ENCODE measurements at places on chromosomes 12 and 14.

DNA sequence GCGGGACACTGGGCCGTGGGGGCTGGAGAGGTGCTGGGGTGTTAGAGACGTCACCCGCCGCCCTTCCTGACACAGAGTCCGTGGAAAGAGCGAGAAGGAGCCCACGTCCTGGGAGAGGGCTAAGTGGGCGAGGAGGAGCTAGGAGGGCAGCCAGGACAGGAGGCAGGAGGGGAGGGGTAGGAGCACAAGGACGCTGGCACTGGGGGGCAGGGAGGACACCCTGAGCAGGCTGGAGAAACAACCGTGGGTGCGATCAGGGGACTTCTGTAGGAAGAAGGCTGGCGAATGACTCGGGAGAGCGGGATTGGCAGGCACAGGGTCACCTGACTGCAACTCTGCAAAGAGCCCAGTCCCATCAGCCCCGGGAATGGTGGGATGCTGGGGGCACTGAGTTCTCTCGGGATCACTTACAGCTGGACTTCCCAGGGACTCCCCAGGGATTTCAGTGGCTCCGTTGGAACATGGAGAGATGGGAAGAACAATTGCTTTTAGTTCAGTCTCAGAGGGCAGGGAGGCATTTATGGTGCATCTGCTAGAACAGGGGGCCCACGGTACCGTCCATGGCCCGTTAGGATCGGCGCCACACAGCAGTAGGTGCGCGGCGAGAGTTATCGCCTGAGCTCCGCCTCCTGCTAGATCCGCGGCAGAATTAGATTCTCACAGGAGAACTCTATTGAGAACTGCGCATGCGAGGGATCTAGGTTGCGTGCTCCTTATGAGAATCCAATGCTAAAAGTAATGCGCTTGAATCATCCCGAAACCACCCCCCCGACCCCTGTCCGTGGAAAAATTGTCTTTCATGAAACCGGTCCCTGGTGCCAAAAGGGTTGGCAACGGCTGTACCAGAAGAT lies 24.3 kb downstream of the UBR7 start:
- DNase-seq, result no peak

GRCh38 chr14:66046591-66046990 lies 439.6 kb upstream of the CCDC196 start:
- no peak for DNase-seq

- no peak for DNase-seq
Observed at GRCh38 chr14:58439476-58439875, 12.0 kb downstream of the KIAA0586 start.

DNA sequence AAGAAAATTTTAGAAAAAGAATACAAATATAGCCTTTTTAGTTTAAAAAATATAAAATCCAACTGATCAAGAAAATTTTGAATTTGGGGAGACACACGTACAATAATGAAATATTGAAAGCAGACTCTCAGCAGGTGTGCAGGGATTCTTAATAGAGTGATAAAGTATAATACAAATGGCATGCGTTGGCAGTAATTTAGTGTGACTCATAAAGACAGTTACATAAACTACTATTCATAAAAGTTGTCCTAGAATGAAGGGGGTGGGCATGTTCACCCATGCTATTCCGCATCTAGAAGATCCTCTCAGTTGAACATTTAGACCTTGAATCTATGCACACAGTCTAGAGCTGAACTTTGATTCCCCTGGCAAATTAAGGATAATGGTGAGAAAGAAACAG lies 200.4 kb upstream of the AVPR1A start:
- DNase-seq, result no peak

DNA sequence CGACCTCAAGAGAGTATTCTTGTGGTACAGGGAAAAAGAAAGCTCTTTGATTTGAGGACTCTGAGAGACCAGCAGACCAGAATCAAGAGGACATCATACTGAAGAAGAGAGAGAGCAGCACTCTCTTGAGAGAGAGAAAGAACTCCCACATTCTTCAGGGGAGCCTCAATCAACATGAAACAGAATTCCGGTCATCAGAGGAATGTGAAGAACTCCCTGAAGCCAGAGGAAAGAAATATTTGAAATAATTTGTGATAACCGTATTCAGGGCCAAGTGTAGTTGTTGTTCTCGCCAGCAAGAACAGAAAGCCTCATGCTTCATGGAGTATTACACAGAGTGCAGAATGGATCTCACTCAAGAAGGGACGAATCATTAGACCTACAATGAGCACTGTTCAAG lies 363.8 kb upstream of the TMEM132C start:
- no peak for DNase-seq

GRCh38 chr12:124545508-124546418 lies 21.6 kb downstream of the NCOR2 start:
- no peak for DNase-seq

- no peak for DNase-seq
Observed at GRCh38 chr14:96507723-96508122, 5.5 kb downstream of the PAPOLA start.

DNA sequence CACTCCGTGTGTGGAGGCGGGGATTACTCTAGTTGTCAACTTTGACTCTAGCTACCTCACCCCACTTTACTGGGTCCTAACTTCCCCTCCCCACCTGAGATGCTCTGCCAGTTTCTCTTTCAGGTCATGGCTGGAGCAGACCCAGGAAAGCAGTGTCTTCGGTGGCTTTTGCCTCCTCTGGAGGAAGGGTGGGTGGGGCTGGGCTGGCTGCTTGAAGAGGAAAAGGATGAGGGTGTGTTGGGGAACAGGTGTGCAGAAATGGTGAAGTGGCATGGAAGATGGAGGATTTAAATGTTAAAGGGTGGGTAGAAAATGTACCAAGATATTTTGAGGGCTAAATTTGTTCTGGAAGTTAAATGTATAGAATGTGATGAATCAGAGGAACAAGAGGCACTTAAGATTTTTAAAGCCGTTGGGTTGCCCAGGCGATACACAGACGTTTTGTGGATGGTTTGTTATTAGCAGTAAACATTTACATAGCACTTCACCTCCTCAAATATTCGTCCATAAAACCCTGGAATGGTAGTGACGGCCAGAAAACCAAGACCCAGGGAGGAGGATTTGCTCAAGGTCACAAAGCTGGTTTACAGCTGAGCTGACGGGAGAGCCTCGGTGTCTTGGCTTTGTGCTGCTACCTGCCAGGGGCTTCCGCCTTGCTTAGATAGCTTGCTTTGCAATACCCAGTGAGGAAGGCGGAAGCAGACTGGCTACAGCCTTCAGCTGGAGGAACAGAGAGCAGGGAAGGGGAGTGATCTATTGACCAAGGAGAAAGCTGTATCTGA lies 72.2 kb upstream of the PRMT8 start:
- no peak for DNase-seq

- DNase-seq, result no peak
Observed at GRCh38 chr12:94813314-94813713, 163.0 kb upstream of the TMCC3 start.

DNA sequence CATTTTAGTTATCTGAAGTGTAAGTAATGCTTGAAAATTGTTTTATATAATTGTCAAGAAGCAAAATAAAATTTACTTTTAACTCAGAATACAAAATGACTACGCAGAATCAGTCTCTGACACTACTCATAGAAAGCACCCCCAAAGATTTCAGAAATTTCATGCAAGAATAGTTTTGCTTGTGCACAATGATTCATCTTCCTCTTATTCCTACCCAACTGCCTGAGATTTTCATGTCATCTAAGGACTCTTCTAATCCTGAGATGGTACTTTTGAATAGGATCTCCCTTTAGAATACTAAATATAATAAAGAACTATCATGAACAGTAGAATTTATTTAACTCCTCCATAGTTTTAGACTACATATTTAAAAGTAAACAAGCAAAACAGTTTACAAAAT lies 485.3 kb upstream of the MGAT4C start:
- no peak for DNase-seq

- DNase-seq, result peak; percentile 13
Observed at GRCh38 chr14:54722791-54723432, 156.0 kb downstream of the SAMD4A start.

- DNase-seq, result no peak
Observed at GRCh38 chr12:31363416-31363809, 37.5 kb upstream of the SINHCAF start.

GRCh38 chr12:108620236-108620879 lies 13.3 kb downstream of the SELPLG start:
- no peak for DNase-seq

GRCh38 chr12:107415834-107416233 lies 269.8 kb upstream of the PWP1 start:
- DNase-seq, result peak; percentile 66

DNA sequence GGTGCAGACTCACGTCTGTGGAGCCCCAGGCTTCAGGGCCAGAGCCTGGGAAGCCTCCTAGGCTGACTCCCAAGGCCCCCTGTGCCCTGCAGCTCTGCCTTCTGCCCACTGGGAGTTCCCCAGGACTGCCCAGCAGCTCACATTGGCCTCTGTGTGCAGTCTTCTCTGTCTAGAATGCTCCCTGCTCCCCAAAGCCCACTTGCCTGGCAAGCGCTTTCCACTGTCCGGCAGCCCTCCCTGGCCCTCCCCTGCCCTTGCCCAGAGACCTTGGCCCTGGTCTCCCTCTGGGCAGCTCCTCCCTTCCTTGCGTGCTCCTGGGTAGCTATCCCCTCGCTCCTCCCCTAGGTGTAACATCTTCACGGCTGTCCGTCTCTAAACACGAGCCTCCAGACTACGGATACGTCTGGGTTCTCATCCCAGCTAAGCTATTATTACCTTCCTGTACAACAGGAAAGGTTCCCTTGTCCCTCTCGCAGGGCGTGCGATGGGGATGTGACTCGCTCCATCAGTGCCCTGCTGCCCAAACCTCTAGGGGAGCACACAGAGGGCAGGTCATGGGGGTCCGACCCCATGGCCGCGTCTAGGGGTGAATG lies 325.5 kb upstream of the RTL1 start:
- no peak for DNase-seq

- no peak for DNase-seq
Observed at GRCh38 chr12:57875753-57876547, 29.4 kb upstream of the CTDSP2 start.

GRCh38 chr12:16553457-16553856 lies 52.5 kb downstream of the LMO3 start:
- DNase-seq, result no peak

GRCh38 chr14:102717276-102717675 lies 60.0 kb upstream of the TRAF3 start:
- DNase-seq, result peak; percentile 22

DNA sequence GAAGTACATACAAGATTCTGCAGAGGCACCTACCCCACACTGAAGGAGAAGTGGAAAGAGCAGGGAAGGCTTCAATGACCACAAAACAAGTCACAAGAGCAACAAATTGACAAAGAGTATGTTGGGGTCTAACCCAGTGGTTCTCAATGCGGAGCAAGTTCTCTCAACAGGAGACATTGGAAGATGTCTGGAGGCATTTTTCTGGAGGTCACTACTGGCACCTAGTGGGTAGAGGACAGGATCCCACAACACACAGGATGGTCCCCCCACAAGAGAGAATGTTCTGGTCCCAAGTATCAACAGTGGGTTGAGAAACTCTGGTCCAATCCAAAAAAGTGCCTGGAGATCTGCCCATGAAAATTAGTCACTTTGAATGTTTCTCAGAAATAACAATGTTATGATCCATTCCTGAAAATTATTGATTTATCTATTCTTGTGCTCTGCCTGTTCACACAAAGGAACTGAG lies 3.4 kb downstream of the SSH1 start:
- no peak for DNase-seq

DNA sequence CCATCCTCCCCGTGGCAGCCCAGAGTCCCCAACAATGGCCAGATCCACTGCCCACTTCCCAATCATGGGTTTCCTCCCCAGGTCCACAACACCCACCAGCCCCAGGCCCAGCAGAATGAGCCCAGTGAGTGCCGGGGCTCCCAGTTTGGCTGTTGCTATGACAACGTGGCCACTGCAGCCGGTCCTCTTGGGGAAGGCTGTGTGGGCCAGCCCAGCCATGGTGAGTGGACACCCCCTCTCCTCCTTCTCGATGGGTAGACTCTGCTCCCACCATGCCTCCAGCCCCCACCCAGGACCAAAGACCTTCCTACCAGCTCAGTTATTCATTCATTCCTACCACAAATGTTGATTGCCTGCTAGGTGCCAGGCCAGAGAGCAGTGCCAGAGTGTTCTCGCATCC lies 23.8 kb downstream of the PAPLN start:
- no peak for DNase-seq

DNA sequence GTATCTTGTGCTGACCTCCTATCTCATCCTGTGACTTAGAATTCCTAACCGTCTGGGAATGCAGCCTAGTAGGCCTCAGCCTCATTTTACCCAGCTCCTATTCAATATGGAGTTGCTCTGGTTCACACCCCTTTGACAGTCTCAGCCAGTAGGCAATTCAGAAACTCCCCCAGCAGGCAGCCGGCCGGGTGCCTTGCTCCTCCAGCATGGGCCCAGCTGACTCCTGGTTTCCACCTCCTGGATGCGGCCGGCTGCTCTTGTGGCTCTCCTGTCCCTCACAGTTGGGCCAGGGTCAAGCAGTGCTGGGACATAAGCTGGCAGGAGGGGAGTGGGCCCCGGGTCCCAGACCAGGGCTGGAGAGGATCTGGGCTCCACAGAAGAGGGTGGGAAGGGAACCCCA lies 58.2 kb downstream of the LRRC74A start:
- no peak for DNase-seq

All from retinal pigment epithelial cell (primary cell).